ENCODE measurements at places on chromosomes 1 and 21.

DNA sequence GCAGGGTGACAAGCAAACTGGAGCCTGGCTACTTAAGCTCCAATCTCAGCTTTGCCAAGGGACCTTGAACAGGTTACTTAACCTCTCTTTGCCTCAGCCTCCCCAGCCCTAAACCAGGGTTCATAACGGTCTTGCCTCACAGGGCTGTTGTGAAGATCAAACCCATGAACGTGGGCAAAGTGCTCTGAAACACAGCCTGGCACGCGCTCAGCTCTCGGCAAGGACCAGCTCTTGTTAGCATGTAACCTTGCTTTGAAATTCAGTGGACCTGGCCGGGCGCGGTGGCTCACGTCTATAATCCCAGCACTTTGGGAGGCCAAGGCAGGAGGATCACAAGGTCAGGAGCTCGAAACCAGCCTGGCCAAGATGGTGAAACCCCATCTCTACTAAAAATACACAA lies 24.8 kb downstream of the RAP1GAP start:
- DNase-seq = no peak

- no peak for DNase-seq
Observed at GRCh38 chr21:31198575-31198974, 145.5 kb downstream of the TIAM1 start.

DNA sequence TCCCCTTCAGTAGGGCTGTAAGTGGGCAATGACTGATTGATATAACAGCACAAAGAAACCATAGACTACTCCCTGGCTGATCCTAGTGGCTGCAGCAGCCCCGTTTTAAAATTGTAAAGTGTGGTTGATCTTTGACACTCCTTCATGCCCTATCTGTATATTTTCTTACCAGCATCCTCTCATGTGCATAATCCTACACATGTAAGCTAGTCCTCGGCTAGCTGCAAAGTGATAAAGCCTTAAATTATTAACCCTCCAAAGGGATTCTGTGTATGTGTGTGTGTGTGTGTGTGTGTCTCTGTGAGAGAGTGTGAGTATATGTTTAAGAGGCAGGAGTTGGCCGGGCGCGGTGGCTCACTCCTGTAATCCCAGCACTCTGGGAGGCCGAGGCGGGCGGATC lies 30.8 kb upstream of the CDC14A start:
- DNase-seq = no peak

DNA sequence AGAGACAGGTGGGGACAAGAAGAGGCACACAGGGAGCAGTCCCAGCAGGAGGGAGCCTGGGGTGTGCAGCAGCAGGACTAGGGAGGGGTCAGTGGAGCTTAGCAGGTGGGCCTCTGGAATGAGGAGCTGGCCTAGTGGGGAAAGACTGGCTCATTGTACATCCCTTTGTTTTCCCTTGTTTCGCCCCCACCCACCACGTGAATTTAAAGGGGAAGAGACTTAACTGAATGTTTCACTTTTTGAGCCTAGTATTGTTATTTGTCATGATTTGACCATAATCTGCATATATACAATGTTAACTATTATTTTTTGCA lies 181.7 kb downstream of the DHRS3 start:
- no peak for DNase-seq

DNA sequence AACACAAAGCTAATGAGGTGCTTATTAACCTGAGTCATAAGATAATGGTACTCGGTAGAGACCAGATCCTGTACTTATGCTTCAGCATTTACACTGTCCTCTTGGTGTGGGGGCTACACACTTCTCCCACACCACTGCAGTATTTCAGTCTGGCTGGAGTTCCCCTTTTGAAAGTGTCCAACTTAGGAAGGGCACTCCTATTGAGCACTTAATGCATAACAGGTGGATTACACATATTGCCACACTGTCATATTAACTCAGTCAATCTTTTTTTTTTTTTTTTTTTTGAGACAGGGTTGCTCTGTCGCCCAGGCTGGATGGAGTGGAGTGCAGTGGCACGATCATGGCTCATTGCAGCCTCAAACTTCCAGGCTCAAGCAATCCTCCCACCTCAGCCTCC lies 1.5 kb downstream of the GPATCH4 start:
- DNase-seq = no peak
